ENCODE measurements at places on chromosomes 5 and 9. TPM values are rescaled to one million over a fixed set of nuclear protein-coding genes. Genes with fewer than 3 reads are reported as not detected.

PHF24 gene
- 0.02 TPM for polyA plus RNA-seq

PCDHGB5 gene
- polyA plus RNA-seq: 13.5 TPM

CCL21 gene
- polyA plus RNA-seq: not detected

NUTM2F gene
- not detected for polyA plus RNA-seq

C5orf52 gene
- polyA plus RNA-seq: not detected

RNF38 gene
- 14.3 TPM for polyA plus RNA-seq

GRCh38 chr5:14572836-14573235, 8.8 kb upstream of the OTULINL start:
- DNase-seq: no peak

GRCh38 chr9:103867886-103868285, 226.2 kb upstream of the SMC2 start:
- no peak for DNase-seq

DNA sequence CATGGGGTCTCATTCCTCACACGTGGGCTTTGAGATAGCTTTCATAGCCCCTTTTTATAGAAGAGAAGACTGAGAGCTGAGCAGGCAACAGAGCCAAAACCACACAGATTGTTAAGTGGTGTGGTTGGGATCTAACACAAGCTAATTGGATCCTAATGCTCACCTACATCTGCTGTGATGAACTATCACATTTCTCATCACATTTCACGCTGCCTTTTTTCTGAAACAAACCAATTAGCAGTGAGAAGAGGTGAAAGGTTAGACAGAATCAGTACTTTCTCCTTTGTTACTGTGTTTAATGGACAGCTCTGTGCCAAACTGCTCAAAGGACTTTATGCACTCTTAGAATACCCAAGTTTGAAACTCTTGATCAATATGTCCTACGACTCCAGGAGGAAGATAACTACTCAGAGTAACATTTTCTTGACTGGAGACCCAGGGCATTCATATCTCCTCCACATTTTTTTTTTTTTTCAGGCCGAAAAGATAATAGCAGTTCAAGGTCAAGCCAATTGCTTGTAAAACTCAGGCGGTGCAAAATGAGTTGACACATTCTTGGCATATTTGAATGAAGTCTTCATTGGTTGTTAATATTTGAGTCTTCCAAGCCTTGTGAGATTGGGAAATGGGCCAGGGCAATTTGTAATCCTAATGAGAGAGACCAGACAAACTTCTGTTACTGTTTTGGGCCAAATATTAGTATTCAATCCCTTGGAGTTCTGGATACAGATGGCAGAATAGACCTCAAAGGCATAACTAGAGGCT, 138.4 kb downstream of the KCTD16 start:
- no peak for DNase-seq

- no peak for DNase-seq
Measured at GRCh38 chr9:27065288-27065687, 43.7 kb upstream of the TEK start.

- DNase-seq: no peak
Measured at GRCh38 chr9:35599763-35600604, 5.1 kb upstream of the TESK1 start.

- no peak for DNase-seq
Measured at GRCh38 chr9:95877984-95878383, 2.5 kb downstream of the ERCC6L2 start.

DNA sequence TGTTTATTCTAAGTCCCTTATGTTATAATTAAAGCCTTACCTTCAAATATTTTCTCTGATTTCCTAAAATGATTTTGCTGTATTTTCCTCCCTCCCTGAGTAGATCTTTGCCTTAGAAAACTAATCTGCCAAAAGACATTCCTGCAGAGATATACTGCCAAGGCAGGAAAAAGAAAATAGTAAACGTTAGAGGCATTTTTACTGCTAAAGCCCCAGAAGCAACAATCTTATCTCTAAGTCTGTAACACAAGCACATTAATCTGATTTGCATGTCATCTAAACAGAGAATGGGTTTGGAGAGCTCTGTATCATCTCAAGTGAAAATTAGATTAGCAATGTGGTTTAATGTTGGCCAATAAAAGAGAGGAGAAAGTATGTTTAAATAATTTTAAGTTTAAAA, 847.7 kb downstream of the MAT2B start:
- DNase-seq: no peak

All from BJ (cell line).